GM23248 (cell line): ENCODE measurements at places on chromosomes 2 and 18. TPM values are rescaled to one million over a fixed set of nuclear protein-coding genes. Genes with fewer than 3 reads are reported as not detected.

Gene ANKRD30B
- total RNA-seq = not detected in 2 replicates

GRCh38 chr2:146544701-146545100 is 1300.1 kb upstream of the ACVR2A start:
- DNase-seq = no peak

Gene NT5C1B
- not detected in 2 replicates for total RNA-seq

Gene ATL2
- 29.3 and 38.3 TPM in 2 replicates for total RNA-seq

DNA sequence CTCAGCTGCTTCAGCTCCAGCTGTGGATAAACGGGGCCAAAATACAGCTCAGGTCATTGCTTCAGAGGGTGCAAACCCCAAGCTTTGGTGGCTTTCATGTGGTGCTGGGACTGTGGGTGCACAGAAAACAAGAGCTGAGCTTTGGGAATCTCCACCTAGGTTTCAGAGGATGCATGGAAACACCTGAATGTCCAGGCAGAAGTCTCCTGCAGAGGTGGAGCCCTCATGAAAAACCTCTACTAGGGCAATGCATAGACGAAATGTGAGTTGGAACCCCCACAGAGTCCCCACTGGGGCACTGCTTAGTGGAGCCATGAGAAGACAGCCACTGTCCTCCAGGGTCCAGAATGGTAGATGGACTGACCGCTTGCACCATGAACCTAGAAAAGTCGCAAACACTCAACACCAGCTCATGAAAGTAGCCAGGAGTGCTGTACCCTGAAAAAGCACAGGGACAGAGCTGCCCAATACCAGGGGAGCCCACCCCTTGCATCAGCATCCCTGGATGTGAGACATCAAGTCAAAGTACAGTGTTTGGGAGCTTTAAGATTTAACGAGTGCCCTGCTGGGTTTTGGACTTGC is 147.9 kb upstream of the SOX11 start:
- no peak for DNase-seq
